ENCODE measurements at places on chromosomes 2 and 18.

- DNase-seq = no peak
These were observed 11.7 kb upstream of the C18orf63 start for GRCh38 chr18:74303936-74304335.

DNA sequence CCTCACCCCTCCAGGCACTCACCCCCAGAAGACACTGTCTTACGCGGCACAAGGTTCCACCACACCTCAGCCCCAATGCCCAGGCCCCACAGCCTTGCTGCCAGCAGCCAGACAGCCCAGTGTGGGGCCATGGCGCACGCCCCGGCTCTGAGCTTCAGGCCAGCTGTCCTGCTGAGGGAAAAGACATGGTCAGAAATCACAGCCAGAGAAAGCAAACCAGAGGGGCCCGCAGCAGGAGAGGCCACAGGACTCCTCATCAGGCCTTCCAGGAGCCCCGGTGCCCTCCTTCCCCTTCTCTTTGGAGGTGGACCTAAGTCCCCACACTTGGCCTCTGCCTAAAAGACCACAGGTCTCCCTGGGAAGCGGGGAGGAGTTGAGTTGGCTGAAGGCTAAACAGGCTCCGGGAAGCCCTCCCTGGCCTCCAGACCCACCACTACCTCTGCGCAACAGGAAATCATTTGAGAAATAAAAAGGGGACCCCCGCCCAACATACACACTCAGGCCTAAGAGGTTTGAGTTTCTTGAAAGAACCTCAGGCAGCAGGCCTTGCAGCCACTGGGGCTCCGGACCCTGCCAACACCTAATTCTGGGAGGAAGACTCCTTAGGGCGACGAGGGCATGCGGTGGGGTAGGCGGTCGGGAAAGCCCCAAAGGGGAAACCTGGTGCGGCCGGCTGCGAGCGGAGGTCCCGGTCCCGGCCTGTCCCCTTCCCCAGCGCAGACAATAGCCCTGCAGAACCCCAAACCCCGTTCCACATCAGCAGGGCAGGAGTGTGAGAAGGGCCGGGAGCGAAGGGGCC lies 1.9 kb downstream of the SEMA4C start:
- no peak for DNase-seq

DNA sequence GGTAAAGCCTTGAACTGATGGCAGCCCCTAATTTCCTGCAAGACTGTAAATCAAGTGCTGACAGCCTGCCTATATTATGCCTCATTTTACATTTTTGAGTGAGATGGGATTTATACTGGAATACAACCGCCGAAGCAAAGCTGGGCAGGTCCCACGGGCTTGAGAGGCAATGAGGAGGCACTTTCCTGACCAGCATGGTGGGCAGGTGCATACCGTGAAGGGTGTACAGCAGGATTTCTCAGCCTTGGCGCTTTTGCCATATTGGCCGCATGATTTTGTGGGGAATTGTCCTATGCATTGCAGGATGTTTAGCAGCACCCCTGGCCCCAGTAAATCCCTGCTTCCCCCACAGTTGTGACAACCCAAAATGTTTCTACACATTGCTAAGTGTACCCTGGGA lies 22.8 kb downstream of the CEP68 start:
- DNase-seq = no peak

- DNase-seq = no peak
These were observed 27.7 kb upstream of the FRZB start for GRCh38 chr2:182894174-182894573.

DNA sequence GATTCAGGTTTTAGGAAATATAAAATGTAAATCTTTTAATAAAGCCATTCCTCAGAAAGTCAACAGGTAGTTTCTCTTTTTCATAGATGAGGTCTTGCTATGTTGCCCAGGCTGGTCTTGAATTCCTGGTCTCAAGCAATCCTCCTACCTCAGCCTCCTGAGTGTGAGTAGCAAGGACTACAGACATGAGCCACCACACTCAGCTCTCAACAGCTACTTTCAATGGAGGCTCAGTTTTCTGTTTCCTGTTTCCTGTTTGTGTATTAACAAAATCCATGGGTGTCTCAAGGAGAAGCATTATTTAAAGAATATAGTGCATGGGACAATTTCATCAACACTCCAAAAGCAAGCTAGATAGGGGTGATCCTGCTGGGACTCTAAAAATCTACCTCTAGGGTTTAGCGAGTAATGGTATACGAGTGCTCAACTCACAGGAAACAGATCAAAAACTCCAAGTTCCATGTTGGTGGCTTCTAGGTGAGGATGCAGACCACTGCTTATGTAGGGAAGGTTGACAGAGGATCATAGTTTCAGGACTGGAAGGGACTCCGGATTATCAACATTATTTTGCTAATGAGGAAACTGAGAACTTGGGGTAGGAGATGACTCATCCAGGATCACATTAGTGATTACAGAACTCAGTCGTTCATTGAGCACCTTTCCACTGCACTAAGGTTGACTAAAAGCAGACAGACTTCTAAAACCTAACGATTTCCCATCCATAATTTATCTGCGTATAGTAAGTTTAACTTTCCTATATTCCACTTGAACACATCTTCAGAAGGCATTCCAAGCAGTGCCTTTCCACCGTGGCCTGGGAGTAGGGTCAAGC lies 61.7 kb upstream of the WIPF1 start:
- DNase-seq = no peak

- no peak for DNase-seq
These were observed 21.6 kb downstream of the SESTD1 start for GRCh38 chr2:179243046-179243445.

DNA sequence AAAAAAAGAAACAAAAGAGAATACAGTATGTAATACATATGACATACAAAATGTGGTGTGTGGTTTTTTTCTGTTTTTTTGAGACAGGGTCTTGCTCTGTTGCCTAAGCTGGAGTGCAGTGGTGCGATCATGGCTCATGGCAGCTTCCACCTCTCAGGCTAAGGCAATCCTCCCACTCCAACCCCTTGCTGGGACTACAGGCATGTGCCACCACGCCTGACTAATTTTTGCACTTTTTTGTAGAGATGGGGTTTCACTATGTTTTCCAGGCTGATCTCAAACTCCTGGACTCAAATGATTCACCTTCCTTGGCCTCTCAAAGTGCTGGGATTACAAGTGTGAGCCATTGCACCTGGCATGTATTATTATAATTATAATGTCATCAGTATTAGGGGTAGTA lies 38.9 kb downstream of the DHX57 start:
- DNase-seq = no peak

DNA sequence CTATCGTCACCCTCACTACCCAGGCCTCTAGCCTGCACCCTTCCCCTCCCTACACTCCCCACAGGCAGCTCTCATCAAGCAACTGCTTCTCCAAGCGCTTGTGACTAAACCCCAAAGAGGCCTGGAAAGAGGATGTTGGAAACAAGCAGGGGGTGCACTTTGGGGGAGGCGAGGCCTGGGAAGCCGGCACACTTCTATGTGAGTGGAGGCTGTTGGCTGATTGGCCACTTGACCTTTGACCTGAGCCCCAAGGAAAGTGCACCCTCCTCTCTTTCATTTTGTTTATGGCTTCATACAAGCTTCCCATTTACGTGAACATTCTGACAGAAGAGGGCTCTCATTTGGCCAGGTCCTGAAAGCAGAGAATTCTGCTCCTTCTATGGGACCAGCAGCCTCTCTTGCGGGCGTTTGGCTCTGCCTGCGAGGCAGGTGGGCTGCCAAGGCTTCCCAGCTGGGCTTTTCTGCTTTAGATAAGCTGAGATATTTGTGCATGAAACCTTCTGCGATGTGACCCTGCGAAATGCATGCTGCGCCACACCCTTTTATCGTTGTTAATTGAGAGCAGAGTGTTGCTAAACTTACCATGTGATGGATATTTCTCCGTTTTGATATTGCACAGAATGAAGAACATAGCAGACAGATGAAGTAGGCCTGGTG lies 134.8 kb upstream of the NCK2 start:
- no peak for DNase-seq

GRCh38 chr18:32319084-32319483 lies 129.2 kb downstream of the MEP1B start:
- no peak for DNase-seq

DNA sequence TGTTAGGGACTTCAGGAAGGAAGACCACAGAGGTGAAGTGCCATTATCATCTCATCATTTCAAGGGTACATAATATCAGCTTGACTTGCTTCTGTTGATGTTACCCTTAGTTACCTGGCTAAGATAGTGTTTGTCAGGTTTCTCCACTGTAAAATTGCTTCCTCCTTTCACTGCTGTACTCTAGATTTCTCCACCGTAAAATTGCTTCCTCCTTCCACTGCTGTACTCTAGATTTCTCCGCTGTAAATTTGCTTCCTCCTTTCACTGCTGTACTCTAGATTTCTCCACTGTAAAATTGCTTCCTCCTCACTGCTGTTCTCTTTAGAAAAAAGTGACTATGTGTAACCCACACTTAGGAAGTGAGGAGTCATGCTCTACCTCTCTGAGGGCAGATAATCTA lies 1460.3 kb downstream of the SUCLG1 start:
- no peak for DNase-seq

DNA sequence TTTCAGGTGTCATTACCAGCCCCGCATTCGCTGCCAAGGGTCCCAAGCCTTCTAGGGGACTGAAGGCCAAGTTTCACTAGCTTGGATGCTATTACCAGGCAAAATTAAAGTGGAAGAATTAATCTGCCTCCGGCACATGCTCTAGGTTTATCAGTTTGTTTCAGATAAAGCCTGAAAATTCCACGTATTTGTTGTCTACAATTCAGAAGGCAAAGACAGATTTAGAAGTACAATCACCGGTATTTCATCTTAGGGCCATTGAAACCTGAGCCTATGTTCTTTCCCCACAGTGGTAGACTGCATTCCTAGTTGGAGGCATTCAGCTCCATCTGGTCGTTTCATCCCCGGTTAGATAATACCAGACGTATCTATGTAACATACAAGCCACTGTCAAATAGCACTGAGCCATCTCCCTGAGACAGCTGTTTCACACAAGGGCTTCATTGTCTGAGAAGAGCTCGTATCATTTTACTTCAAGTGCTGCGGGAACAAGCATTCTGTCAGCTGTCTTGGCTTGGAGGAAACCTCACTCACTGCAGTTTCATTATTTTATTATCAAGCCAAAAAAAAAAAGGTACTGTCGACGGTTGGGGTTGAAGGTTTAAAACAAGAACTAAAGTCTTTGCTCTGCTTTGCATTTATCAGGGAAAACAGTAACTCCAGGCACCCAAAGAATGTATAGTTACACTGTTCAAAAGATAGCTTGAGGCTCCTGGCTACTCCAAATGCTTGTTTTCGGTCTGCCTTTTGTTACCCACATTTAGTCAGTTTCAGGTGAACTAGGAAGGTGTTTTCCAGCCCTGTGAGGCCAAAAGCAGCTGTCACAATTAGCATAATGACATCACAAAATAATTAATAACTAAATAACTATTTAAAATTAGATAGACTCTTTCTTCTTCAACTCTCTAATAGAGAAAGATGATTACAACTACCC lies 76.7 kb downstream of the TGIF1 start:
- no peak for DNase-seq

- no peak for DNase-seq
These were observed 404.3 kb downstream of the ZNF521 start for GRCh38 chr18:24947521-24948305.

DNA sequence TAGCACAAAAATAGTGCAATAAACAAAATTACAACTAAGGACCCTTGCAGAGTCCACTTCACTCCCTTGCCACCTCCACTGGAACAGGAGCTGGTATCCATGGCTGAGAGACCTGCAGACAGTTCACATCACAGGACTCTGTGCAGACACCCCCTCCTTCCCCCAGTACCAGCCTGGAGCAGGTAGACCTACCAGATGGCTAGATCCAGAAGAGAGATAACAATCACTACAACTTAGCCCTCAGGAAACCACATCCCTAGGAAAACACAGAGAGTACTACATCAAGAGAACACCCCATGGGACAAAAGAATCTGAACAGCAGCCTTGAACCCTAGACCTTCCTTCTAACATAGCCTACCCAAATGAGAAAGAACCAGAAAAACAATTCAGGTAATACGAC lies 49.8 kb downstream of the FBXO15 start:
- DNase-seq = no peak

DNA sequence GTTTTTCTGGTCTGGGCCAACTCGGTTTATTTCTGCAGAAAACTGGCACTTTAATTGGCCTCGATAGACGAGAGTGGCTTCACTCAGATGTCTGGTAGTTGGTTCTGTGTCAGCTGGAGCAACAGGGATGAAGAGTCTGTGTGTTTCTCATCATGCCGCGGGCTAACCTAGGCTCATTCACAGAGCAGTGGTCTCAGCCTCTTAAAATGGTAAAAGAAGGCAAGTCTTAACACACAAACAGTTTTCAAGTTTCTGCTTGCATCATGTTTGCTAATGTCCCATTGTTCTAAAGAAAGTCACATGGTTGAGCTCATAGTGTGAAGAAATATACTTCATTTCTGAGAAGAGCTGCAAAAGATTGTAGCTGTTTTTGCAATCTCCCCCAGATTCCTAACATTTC lies 37.5 kb upstream of the ANXA4 start:
- no peak for DNase-seq

- no peak for DNase-seq
These were observed 155.6 kb downstream of the TTC27 start for GRCh38 chr2:32783469-32783868.
